ENCODE measurements at places on chromosomes 13 and 19. TPM values are rescaled to one million over a fixed set of nuclear protein-coding genes. Genes with fewer than 3 reads are reported as not detected.

DNA sequence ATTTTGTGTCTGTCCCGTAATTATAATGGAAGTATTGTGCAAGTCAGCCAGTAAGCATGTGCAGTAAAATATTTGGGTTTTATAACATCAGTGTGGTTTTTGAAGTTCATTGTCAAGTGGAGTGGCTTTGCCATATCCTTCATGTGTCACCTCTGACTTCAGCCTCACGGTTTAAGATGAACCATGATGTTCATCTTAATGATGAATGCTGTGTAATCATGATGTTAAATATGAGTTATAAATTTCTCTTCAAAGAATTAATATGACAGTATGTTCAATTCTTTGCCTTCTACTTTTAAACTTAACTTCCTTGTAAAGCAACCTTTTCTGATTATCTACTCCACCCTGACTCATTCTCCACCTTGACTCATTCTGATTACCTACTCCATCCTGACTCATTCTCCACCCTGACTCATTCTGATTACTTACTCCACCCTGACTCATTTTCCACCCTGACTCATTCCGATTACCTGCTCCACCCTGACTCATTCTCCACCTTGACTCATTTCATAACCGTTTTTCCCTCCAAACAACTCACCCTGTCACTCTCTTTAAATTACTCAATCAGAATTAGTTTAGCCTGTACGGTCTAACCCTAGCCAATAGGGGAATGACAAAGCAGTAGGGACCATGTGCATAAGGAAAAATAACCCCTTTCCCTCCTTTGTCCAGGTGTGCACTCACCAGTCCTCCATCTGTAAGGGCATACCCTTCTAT is 50.3 kb upstream of the ANKRD10 start:
- peak overlapping the region; percentile 55 for H3K27ac ChIP-seq
- H3K27me3 ChIP-seq = no peaks in the 10 kb centered on the region
- H3K4me1 ChIP-seq = peaks cover 23% of the 10 kb centered on the region
- H3K36me3 ChIP-seq = no peaks in the 10 kb centered on the region

KLK10 gene
- total RNA-seq = not detected

GRCh38 chr13:27599845-27600553 is 20.3 kb downstream of the LNX2 start:
- H3K4me3 ChIP-seq = no peak overlapping the region
- peak overlapping the region; percentile 58 for H3K27ac ChIP-seq
- no peaks in the 10 kb centered on the region for H3K27me3 ChIP-seq
- no peaks in the 10 kb centered on the region for H3K36me3 ChIP-seq
- peaks cover 17% of the 10 kb centered on the region for H3K4me1 ChIP-seq

DNA sequence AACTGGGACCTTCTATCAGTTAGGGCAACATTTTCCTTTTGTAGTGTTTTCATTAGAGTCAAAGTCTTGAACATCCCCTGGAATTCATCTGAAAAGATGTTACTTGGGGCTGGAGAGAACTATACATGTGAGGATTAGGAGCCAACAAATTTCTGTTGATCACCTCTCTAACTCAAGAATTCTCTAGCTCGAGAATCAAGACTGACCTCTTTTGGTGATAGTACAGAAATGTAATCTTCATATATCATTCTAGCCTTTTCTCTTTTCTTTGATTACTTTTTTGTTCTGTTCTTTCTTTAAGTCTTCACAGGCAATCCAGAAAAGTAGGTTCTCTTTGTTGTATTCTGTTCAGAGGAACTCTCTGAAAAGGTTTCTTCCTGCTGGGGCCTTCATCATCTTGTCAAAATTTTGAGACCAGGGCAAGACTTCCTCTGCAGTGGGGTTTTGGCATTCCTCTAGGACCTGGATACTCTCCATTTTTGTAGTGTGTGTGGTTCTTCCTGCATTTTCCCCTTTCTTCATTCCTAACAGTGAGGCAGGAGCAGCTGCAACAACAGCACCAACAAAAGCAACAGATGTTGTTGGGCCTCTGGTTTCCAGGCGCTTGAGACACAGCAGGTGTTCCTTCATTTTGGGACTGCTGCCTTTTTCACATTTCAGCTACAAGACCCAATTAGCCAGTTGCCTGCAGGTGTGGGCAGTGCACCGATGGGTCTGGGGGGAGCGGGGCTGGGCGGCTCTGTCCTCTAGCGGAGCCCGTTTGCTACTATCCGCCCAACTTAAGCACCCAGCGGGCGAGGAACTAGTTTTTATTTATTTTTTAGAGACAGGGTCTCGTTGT is 26.2 kb downstream of the ELF1 start:
- H3K36me3 ChIP-seq = no peaks in the 10 kb centered on the region
- H3K27me3 ChIP-seq = no peaks in the 10 kb centered on the region
- no peak for DNase-seq
- no peak overlapping the region for H3K4me3 ChIP-seq

MEIOSIN gene
- not detected for total RNA-seq

GRCh38 chr19:12828494-12828893 is 5.9 kb downstream of the RTBDN start:
- H3K4me1 ChIP-seq = peaks cover 10% of the 10 kb centered on the region
- no peak for DNase-seq
- H3K27me3 ChIP-seq = peaks cover 50% of the 10 kb centered on the region

GRCh38 chr19:28519218-28519779 is 693.7 kb downstream of the UQCRFS1 start:
- DNase-seq = no peak
- no peak overlapping the region for H3K4me3 ChIP-seq
- no peaks in the 10 kb centered on the region for H3K4me1 ChIP-seq
- H3K27me3 ChIP-seq = no peaks in the 10 kb centered on the region
- H3K36me3 ChIP-seq = no peaks in the 10 kb centered on the region

UHRF1 gene
- total RNA-seq = 20.7 TPM

DNA sequence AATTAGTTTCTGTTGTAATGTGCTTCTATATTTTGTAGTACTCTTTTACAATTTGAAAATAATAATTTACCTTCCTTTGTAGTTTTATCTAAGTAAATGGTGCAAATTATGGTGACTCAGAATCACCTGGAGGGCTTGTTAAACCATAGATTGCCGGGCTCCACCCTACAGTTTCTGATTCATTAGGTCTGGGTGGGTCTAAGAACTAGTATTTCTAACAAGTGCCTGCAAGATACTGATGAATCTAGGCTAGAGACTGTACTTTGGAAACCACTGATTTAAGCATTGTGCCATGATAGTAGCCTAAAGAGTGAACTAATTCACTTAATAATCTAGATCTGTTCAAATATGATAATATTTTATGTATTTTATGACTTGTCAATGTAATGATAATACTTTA is 437.4 kb upstream of the SPRY2 start:
- H3K4me3 ChIP-seq = no peak overlapping the region
- no peak overlapping the region for H3K27ac ChIP-seq
- DNase-seq = no peak
- H3K4me1 ChIP-seq = peaks cover 17% of the 10 kb centered on the region
- H3K27me3 ChIP-seq = no peaks in the 10 kb centered on the region
- H3K36me3 ChIP-seq = no peaks in the 10 kb centered on the region

GRCh38 chr13:112077729-112078128 is 10.8 kb downstream of the SOX1 start:
- no peaks in the 10 kb centered on the region for H3K36me3 ChIP-seq
- peak; percentile 72 for DNase-seq
- peaks cover 7% of the 10 kb centered on the region for H3K4me1 ChIP-seq
- H3K27me3 ChIP-seq = peaks cover 40% of the 10 kb centered on the region

GRCh38 chr19:27765912-27766725 is 1446.8 kb downstream of the UQCRFS1 start:
- no peak overlapping the region for H3K4me3 ChIP-seq
- H3K27me3 ChIP-seq = no peaks in the 10 kb centered on the region
- no peaks in the 10 kb centered on the region for H3K4me1 ChIP-seq
- peaks cover 45% of the 10 kb centered on the region for H3K36me3 ChIP-seq

GRCh38 chr19:56764196-56764695 is 76.3 kb downstream of the PEG3 start:
- H3K27me3 ChIP-seq = no peaks in the 10 kb centered on the region
- no peak overlapping the region for H3K4me3 ChIP-seq
- no peak overlapping the region for H3K27ac ChIP-seq
- H3K36me3 ChIP-seq = no peaks in the 10 kb centered on the region
- no peak for DNase-seq

RASAL3 gene
- total RNA-seq = not detected

EVI5L gene
- total RNA-seq = 27.6 TPM

DNA sequence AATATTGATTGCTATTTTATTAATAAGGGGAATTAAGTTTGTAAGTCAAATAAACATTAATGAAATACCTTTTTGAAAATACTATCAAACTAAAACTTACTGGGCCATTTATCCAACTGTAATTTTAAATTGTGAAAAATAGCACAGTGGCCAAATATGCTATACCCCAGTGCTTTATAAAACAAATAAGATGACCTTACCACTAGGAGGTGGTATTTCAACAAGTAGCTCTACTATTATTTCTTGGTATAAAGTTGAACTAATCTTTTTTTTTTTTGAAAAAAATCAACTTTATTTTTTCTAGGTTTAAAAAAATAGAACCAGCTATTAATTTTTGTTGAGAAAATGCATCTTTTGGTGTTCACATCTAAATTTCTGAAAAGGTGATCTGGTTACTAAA is 14.7 kb downstream of the LACC1 start:
- no peak for DNase-seq
- H3K27me3 ChIP-seq = no peaks in the 10 kb centered on the region
- no peak overlapping the region for H3K27ac ChIP-seq
- no peak overlapping the region for H3K4me3 ChIP-seq
- peaks cover 26% of the 10 kb centered on the region for H3K4me1 ChIP-seq

KL gene
- total RNA-seq = not detected

UTP14C gene
- 24.2 TPM for total RNA-seq

NUMBL gene
- 63.2 TPM for total RNA-seq

RBM42 gene
- 88.9 TPM for total RNA-seq

DNA sequence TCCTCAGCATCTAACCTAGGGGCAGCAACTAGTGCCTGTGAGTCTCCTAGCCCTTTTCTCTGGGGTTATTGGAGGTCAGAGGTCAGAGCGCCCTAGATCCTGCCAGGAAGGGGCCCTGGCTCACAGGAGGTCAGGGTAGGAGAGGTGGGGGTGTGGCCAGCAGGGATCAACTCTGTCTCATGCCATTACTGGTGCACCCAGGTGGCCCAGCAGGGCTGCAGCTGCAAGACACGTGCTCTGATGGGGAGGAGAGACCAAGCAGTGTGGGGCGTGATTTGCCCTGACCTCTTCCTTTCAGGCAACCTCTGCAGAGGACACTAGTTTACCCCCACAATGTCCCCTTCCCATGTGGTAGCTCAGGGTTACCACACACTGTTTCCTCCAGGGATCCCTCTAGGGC is 73.3 kb upstream of the ZNF30 start:
- H3K4me3 ChIP-seq = no peak overlapping the region
- no peaks in the 10 kb centered on the region for H3K4me1 ChIP-seq
- H3K36me3 ChIP-seq = no peaks in the 10 kb centered on the region

GRCh38 chr19:45215391-45216191 is 29.6 kb downstream of the EXOC3L2 start:
- no peaks in the 10 kb centered on the region for H3K36me3 ChIP-seq
- H3K27me3 ChIP-seq = no peaks in the 10 kb centered on the region
- DNase-seq = no peak
- H3K27ac ChIP-seq = peak overlapping the region; percentile 93
- H3K4me3 ChIP-seq = peak overlapping the region; percentile 58

- no peak overlapping the region for H3K27ac ChIP-seq
- DNase-seq = no peak
- no peak overlapping the region for H3K4me3 ChIP-seq
- no peaks in the 10 kb centered on the region for H3K4me1 ChIP-seq
Measured at GRCh38 chr13:27310946-27311345, 40.3 kb downstream of the RASL11A start.

GRCh38 chr13:22110368-22110767 is 439.5 kb downstream of the FGF9 start:
- no peak overlapping the region for H3K4me3 ChIP-seq
- H3K36me3 ChIP-seq = no peaks in the 10 kb centered on the region
- H3K4me1 ChIP-seq = peaks cover 14% of the 10 kb centered on the region
- no peak for DNase-seq
- H3K27me3 ChIP-seq = no peaks in the 10 kb centered on the region

DNA sequence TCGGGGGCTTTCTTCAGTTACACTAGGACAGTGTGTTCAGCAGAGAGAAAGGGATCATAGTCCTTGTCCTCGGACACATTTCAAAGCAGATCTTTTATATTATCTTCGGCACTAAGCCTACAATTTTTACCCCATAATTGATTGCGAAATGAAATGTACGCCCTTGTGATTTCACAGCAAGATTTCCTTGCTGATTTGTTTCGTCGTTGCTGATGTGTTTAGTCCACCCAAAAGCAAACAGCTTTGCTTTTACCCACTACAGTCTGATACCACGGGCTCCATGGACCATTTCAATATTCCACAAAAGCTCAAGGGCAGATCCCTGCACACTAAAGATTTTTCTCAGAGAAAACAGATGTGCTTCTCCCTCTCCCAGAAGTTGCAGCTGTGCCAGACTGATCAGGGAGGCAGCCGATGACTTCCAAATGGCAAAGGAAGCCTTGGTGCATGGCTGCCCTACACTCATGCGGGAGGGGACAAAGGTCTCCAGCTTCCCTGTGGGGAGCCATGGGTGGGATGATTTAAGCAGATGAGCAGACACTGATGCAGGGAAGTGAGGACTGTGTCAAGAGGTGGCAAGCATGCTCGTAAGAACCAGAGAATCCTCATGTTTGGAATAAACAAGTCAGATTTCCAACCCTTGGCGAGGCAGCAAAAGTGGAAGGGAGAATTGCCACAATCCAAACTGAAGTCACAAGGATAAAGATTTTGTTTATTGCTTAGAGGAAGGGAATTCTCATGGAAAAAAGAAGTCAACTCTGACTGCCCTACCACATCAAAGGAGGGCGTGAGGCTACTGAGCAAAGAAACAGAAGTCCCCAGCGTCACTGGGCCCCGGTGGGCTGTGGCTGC is 81.1 kb downstream of the STK24 start:
- peaks cover 65% of the 10 kb centered on the region for H3K4me1 ChIP-seq
- peaks cover 18% of the 10 kb centered on the region for H3K36me3 ChIP-seq
- peak overlapping the region; percentile 14 for H3K4me3 ChIP-seq
- no peak for DNase-seq

- no peak overlapping the region for H3K4me3 ChIP-seq
- no peak for DNase-seq
- no peak overlapping the region for H3K27ac ChIP-seq
- H3K27me3 ChIP-seq = peaks cover 12% of the 10 kb centered on the region
Measured at GRCh38 chr19:17831419-17831888, 10.1 kb upstream of the INSL3 start.

- H3K27ac ChIP-seq = no peak overlapping the region
- H3K27me3 ChIP-seq = no peaks in the 10 kb centered on the region
- DNase-seq = no peak
- no peaks in the 10 kb centered on the region for H3K36me3 ChIP-seq
Measured at GRCh38 chr13:82206241-82206640, 1676.0 kb downstream of the SLITRK1 start.

DNA sequence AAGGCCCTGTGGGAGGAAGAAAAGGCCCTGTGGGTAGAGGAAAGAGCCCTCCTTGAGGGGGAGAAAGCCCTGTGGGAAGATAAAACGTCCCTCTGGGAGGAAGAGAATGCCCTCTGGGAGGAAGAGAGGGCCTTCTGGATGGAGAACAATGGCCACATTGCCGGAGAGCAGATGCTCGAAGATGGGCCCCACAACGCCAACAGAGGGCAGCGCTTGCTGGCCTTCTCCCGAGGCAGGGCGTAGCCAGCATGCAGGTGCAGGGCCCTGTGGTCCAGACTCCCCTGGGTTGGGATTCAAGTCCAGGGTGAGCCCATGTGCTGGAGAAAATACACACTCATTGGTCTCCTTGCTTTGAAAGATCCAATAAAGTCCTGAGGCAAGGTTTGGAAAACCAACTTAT is 4.1 kb downstream of the CCDC70 start:
- H3K27me3 ChIP-seq = peaks cover 21% of the 10 kb centered on the region
- DNase-seq = no peak
- no peak overlapping the region for H3K4me3 ChIP-seq
- no peaks in the 10 kb centered on the region for H3K36me3 ChIP-seq

Data from osteocyte (in vitro differentiated cells).